ENCODE measurements at places on chromosomes 1 and 21.

DNA sequence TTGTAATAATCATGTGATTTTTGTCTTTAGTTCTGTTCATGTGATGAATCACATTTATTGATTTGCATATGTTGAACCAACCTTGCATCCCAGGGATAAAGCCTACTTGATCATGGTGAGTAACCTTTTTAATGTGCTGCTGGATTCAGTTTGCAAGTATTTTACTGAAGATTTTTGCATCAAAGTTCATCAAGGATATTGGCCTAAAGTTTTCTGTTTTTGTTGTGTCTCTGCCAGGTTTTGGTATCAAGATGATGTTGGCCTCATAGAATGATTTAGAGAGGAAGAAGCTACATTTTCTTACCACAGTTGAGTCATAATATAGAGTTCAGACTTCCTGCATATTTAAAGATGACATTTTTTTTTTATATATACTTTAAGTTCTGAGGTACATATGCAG, 455.9 kb downstream of the PLPP3 start:
- DNase-seq, result no peak

GRCh38 chr1:84836145-84836544, 56.9 kb downstream of the LPAR3 start:
- DNase-seq, result no peak

GRCh38 chr1:167127236-167127635, 33.4 kb downstream of the STYXL2 start:
- DNase-seq, result no peak

- DNase-seq, result peak; percentile 91
Measured at GRCh38 chr1:2212532-2213491, 15.3 kb upstream of the SKI start.

GRCh38 chr21:45409466-45410150, 4.6 kb downstream of the COL18A1 start:
- peak; percentile 30 for DNase-seq

DNA sequence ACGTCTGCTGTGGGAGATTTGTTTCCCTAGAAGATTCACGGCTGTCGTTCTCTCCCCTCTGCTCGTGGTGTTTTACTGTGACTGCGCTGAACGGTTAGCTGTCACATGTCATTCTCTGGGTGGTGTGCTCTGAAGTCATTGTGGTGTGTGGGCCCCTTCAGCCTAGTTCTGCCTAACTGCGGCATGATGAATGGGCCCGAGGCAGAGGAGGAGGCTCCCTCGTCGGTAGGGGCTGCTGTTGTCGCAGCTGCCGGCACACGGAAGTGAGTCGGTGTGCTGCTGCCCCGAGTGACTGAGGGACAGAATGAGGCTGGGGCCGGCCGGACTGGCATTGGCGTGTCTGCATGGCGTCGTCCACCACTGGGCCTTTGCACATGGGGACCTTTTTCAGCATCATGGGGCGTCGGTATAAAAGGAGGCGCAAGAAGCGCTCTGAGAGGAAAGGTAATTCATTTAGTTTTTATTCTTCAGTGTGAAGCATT, 77.9 kb downstream of the ADARB1 start:
- peak; percentile 59 for DNase-seq

DNA sequence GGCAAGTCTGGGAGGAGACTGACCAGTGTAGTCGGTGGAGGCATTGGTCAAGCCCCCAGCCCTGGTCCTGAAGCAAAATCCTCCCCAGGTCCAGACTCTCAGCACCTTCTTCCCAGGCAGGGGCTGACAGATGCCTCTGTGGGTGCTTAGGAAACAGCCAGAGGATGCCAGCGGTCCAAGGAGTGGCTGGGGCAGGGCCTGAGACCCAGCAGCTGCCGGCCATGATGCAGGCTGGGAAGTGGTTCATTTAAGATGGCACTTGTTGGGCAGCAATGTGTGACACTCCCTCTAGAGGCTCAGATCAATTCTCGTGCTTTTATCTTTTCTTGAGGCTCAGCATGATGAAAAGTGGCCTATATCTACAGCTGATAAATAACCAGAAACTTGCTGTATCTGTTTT, 165.0 kb upstream of the VAMP3 start:
- DNase-seq, result no peak

GRCh38 chr1:235858766-235859165, 7.9 kb downstream of the LYST start:
- no peak for DNase-seq

GRCh38 chr1:226643611-226644540, 95.2 kb downstream of the ITPKB start:
- no peak for DNase-seq

DNA sequence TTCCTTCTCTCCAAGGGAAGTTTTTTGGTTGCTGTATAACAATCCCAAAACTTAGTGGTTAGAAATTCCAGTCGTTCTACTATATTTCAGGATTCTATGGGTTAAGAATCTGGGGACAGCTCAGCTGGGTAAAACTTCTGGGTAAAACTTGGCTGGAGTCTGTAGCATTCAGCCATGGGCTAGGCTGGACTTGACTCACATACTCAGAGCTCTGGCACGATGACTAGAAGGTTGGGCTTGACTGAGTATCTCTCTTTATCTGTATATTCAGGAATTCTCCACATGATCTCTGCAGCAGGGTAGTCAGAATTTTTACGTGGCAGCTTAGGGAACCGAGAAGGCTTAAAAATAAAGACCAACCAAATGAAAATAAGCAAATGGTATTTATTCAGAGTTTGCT, 28.2 kb upstream of the HRNR start:
- DNase-seq, result no peak

GRCh38 chr21:34728479-34728878, 59.7 kb downstream of the CLIC6 start:
- no peak for DNase-seq

- DNase-seq, result peak; percentile 74
Measured at GRCh38 chr1:201649761-201650622, 111.1 kb downstream of the NAV1 start.

GRCh38 chr1:29342983-29343382, 106.7 kb downstream of the PTPRU start:
- DNase-seq, result no peak

- DNase-seq, result peak; percentile 53
Measured at GRCh38 chr1:218344814-218345672, at the start of gene TGFB2. TSS of gene TGFB2 (plus strand) at chr1:218345336. CDS start at chr1:218346702, 1,366 bp downstream.

DNA sequence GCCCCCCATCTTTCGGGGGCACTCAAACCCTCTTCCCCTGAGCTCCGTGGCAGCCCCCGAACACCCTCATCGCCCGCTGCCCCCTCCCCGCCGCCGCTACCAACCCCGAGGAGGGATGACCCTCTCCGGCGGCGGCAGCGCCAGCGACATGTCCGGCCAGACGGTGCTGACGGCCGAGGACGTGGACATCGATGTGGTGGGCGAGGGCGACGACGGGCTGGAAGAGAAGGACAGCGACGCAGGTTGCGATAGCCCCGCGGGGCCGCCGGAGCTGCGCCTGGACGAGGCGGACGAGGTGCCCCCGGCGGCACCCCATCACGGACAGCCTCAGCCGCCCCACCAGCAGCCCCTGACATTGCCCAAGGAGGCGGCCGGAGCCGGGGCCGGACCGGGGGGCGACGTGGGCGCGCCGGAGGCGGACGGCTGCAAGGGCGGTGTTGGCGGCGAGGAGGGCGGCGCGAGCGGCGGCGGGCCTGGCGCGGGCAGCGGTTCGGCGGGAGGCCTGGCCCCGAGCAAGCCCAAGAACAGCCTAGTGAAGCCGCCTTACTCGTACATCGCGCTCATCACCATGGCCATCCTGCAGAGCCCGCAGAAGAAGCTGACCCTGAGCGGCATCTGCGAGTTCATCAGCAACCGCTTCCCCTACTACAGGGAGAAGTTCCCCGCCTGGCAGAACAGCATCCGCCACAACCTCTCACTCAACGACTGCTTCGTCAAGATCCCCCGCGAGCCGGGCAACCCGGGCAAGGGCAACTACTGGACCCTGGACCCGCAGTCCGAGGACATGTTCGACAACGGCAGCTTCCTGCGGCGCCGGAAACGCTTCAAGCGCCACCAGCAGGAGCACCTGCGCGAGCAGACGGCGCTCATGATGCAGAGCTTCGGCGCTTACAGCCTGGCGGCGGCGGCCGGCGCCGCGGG, 837 bp downstream of the FOXD3 start:
- DNase-seq, result no peak

DNA sequence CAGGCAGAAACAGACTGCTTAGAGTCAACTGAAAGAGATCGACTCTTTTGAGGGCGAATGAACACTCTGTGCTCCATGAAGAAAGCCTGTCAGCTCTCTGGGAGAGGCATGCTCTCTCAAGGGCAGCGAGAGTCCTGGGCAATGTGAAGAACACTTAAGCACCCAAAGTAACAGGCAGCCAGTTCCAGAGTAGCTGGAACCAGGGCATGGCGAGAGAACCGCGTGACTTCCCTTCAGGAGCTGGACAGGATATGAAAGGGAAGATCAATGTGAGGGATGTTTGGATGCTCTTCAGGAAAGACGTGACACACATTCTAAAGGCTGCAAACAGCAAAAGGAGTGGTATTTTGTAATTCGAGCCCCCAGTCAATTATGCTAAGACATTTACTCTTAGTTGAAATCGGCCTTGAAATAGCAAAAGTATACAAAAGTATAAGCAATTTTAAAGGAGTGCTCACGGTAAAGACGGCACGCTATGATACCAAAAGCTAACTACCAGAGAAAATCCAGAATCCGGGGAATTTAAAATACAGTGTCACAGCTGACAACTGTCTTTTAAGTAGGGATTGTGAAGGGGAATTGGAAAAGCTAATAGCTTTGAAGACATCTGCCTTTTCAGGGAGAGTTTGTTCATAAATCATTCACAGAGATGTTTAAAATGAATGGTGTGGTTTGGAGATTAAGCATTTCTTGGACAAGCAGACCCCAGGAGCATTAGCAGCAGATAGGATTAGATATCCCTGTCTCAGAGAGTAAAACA, 20.8 kb downstream of the ADAMTS5 start:
- DNase-seq, result no peak

GRCh38 chr1:151613282-151613780, 1.5 kb downstream of the SNX27 start:
- peak; percentile 64 for DNase-seq

GRCh38 chr1:183495420-183495819, 23.1 kb downstream of the SMG7 start:
- DNase-seq, result no peak

DNA sequence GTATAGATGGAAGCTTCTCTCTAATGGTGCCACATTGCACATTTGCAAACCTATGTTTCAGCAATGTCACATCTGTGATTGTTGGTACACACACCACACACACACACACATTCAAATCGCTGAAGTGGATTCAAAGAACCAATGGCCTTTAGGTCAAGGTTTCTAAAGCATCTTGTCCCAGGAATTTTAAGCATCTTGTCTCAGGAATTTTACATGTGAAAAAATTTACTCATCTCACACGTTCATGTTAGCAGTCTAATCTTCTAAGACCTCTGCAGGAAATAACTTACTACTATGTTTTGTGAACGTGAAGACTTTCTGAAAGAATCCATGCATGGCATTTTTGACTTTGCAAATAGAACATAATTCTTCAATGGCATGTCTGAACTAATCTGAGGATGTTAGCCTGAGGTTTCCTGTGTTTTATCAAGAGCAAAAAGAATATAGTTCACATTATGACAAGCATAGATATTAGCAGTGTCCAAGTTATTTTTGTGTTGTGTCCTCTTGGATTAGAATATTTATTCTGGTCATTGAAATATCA, 125.1 kb downstream of the CYYR1 start:
- no peak for DNase-seq

GRCh38 chr1:172270605-172271004, 149.9 kb upstream of the C1orf105 start:
- DNase-seq, result no peak

DNA sequence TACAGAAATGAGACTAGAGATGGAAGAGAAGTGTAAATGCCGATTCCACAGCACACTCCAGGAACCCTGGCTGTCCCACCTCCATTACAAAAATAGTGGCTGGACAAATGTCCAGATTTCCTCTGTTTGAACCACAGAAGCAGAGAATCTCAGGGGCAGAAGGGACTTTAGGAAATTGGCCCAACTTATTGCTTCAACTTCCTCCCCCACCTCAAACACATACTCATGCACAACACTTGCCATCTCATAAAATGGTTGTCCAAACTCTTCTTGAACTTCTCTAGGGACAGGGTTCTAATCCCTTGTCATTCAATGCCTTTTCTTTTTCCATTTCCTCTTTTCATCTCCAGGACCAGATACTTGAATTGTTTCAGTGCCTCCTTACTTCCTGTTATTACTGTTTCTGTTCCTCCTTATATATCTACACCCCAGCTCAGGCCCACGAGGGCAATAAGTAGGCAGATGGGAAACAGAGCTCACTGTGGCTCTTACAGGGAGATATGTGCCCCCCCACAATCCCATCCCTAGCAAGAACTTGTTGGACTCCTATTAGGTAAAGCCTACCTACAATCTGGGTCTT, 8.5 kb upstream of the B4GALT3 start:
- no peak for DNase-seq

DNA sequence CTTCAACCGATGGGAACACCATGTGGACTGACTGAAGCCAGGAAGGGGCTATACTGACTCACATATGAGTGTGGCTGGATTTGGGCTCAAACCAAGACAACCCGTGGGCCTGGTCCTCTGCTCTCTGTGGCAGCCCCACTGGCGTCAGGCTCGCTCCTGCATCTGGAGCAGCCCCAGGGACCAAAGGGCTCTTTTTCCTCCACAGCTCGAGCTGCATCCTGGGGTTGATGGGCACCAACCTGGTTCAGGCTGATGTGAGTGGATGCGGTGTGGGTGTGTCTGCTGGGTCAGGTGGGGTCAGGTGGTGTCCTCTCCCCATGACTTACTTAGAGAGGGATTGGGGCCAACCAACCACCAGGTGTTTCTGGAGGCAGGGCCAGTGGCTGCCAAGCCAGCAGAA, 303.0 kb upstream of the AJAP1 start:
- no peak for DNase-seq

- no peak for DNase-seq
Measured at GRCh38 chr21:42784896-42785451, 94.4 kb downstream of the WDR4 start.

DNA sequence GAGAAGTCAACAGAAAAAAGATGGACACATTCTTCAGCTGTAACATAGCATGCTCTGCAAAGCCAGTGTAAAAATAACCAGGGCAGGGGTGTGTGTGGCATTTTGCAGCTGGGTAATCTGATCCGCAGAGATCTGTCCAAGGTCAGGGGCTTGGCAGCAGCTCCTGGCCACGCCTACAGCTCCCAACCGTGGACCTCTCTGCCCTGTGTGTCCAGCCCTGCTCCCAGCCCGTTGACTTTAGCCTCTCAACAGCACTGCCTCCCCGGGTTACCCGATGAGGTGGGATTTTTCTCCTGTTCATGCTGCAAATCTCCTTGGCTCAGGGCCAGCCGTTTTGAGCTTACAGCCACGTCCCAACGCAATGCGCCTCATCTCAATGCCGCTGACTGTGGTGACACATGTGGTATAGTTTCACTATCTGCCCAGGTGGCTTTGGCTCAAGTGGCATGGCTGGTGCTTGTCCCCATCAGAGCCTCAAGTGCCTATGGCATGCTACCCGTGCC, 68.1 kb downstream of the VWA5B1 start:
- no peak for DNase-seq

DNA sequence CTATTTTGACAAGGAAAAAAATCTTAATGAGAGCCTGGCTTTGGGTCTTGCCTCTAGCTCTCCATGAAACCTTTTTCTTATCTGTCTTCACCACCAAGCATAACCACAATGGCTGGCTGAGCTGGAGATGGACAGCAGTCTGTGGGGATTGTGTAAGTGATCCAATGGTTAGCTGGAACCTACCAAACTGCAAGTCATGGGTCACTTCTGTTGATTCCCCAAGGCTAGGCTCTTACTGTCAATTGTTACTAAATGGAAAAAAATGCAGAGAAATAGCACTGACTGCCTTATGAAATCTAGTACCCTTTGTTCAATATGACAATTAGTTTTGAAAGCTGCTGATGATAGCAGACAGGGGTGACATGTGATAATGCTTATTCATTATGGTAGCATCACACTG, 359.0 kb downstream of the ST6GALNAC3 start:
- no peak for DNase-seq

GRCh38 chr1:161779393-161779792, 13.3 kb downstream of the ATF6 start:
- no peak for DNase-seq
